Activated CD8-positive, alpha-beta memory T cell treated with anti-CD3 and anti-CD28 coated beads for 1 hour (primary cell): ENCODE measurements at places on chromosomes 3 and 15.

- DNase-seq, result no peak
Observed at GRCh38 chr15:41848631-41849030, 10.0 kb downstream of the PLA2G4B start.

DNA sequence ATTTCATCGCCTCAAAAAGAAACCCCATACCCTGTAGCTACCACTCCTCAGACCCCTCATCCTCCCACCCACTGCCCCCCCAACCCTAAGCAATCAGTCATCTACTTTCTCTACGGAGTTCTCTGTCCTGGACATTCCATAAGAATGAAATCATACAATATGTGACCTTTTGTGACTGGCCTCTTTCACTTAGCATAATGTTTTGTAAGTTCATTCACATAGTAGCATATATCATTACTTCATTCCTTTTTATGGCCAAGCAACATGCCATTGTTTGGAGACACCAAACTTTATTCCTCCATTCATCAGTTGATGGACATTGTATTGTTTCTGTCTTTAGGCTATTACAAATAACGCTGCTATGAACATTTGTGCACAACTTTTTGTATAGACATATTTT, 64.2 kb downstream of the TNIK start:
- DNase-seq, result no peak

DNA sequence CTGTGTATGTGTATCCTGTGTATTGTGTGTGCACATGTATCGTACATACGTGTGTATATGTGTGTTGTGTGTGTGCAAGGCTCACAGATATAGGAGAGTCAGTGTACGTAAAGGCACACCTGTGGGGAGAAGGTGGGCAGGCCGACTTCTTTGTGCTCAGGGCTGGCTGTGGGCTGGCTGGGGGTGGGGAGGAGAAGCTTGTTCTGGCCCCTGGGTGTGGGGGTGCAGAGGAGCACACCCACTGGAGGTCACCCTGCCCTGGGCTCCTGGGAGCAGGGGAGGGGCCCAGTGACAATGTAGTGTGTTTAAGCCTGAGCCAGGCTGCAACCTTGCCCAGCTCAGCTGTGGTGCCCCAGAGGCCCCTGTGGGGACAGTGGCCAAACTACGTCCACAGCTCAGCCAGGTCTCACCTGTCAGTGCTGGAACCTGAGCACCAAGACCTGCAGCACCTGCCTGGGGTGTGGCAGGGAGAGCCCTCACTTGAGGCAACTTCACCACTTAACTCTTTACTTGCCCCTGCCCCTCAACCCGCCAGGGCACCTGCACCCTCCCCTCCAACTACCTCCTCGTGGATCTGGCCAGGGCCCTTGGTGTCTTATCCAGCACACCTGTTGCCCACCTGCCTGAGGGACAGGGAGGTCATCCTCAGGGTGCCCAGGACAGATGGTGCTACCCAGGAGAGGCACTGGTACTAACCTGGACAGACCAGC, 2.6 kb upstream of the HHATL start:
- DNase-seq, result no peak

DNA sequence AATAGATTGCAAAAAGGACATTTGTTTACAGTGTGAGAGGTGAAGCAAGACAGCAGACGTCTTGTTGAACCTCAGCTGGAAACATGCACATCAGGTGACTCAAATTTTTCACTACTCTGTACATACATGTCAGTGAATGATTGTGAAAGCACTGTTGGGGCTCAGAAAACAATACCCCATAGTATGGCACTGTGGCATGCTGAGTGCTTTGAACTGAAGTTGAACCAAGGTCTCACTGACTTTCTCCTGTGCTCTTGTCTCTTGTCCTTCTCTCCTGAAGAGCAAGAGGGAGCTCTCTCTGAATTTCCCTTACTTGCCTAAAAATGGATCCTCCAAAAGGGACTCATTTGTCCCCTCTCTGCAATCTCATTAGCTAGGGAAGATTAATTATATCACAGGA, 24.5 kb upstream of the NEDD4 start:
- no peak for DNase-seq

GRCh38 chr3:187367561-187368103, 553 bp upstream of the RTP4 start:
- DNase-seq, result no peak

DNA sequence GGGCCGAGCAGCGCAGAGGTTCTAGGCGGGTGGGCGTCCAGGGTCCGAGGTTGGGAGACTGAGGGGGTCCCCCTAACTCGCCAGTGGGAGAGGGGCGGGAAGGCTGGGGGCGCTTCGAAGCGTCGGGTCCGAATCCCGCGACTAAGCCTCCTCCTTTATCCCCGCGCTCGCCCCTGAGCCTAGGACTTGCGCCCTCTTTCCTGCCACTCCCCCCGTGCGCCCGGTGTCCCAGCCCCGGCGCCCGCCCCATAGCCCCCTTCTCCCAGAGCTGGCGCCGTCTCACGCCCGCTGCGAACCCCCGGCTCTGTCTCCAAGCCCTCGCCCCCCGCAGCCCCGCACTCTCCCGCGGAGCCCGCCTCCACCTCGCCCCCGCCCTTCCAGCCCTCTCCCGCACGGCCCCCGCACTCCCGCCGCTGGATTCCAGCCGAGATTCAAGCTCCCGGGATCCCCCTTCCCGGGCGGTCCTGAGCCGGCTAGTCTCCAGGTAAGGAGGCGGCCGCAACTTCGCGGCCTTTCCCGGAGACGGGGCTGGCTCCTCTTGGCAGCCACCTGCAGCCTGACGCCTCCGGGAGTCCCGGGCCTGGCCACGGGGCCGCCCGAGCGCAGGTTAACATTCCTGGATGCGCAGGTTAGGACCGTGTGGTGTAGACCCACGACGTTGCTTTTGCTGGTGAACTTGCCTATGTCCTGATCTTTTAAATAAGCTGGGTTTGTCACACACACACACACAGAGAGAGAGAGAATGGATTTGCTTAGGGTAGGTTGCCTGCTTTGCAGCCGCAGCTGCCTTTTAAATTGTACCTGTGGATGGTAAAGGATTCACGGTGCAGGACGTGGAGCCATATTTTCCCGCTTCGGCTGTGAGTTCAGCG, 563 bp downstream of the PXYLP1 start:
- no peak for DNase-seq
